Stimulated activated CD8-positive, alpha-beta memory T cell treated with anti-CD3 and anti-CD28 coated beads, Interleukin-4, amount 100 ng/mL, for 24 hours (primary cell): ENCODE measurements at places on chromosomes 4 and X.

- no peak for DNase-seq
These were observed 101.4 kb downstream of the BTC start for GRCh38 chr4:74692972-74693371.

GRCh38 chr4:159390648-159391047 lies 287.8 kb downstream of the RAPGEF2 start:
- no peak for DNase-seq

GRCh38 chrX:103847174-103847870 lies 15.3 kb upstream of the RAB9B start:
- DNase-seq, result no peak

DNA sequence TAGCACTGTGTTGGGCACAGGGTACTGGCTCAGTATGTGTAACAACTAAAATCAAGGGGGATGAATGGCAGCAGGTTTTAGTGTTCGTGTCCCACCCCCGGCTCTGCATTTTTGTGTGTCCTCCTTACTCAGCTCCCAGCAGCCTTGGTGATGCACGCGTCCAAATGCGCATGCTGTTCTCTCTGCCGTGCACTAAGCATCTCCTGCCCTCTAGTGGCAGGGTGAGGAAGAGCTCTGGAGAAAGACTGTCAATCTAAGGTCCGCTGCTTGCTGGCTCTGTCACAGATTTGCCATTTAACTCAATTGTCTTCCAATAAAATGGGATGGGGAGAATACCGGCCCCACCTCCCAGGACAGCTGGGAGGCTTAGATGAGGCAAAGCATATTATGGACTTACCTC lies 61.4 kb downstream of the WFS1 start:
- no peak for DNase-seq

- DNase-seq, result no peak
These were observed 870.7 kb upstream of the INTU start for GRCh38 chr4:126761947-126762662.

- no peak for DNase-seq
These were observed 109.0 kb upstream of the ACSL4 start for GRCh38 chrX:109841869-109842579.

- no peak for DNase-seq
These were observed 115.8 kb upstream of the INPP4B start for GRCh38 chr4:142961866-142962265.

- DNase-seq, result no peak
These were observed 329.2 kb downstream of the INPP4B start for GRCh38 chr4:142516686-142517526.

GRCh38 chr4:77344784-77345183 lies 187.8 kb downstream of the CCNG2 start:
- no peak for DNase-seq

- no peak for DNase-seq
These were observed 249.0 kb downstream of the STK32B start for GRCh38 chr4:5300283-5300682.

DNA sequence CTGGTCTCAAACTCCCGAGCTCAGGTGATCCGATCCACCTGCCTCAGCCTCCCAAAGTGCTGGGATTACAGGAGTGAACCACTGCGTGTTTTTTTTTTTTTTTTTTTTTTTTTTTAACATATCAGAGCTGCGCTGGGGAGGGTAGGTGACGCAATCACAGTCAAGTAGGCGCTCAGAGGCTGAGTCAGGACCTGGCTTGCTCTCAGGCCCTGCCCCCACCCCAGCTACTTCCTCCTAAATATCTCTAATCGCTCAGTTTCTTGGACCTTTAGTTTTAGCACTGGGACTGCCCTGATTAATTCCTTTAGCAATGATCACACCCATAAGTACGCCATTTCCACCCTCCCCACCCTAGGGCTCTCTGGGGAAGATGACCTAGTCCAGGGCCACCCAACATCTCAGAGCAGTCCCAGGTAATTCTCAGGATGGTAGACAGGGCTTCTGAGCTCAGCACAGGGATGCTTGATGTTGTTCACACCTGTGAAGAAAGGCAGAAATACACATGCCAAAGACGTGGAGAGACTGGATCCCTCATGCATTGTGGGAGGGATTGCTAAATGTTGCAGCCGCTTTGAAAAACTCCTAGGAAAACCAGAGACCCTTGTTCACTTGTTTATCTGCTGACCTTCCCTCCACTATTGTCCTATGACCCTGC lies 50.2 kb downstream of the DDX3X start:
- DNase-seq, result no peak

GRCh38 chrX:133670383-133670782 lies 255.1 kb upstream of the GPC4 start:
- no peak for DNase-seq

DNA sequence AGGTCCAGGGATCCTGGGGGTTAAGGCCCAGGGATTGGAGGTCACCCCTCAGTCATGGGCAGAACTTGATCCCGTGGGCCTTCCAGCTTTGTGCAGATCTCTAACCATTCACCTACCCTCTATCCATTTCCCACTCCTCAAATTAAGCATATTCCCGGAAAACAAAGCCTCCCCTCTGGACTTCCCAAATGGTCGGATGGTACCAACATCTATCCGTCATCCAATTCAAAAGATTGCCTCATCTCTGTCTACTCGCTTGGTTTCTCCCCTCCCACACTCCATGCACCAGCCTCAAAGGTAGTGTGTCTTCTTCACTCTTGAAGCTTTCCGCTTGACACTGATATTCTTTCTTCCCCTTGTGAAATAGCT lies 473 bp upstream of the BCLAF3 start:
- no peak for DNase-seq

DNA sequence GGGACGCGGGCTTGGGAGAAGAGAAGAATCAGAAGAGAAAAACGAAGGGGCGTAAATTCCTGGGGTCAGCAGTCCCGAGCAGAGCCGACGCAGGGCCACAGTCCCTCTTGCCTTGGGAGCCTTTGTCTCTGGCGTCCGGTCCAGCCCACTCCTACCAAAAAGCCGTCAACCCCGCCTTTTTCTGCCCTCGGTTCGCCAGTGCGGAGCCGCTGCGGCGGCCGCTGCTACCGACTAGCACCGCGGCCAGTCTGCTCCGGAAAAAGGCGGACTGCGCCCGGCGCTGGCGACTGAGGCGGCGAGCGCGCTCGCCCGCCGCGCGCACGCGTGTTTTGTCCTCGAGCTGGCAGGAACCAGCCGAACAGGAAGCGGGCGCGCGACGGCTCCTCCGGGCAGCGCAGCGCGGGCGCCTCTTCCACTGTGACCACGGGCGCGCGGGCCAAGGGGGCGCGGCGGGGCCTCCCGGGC lies 502 bp downstream of the HNRNPDL start:
- no peak for DNase-seq

DNA sequence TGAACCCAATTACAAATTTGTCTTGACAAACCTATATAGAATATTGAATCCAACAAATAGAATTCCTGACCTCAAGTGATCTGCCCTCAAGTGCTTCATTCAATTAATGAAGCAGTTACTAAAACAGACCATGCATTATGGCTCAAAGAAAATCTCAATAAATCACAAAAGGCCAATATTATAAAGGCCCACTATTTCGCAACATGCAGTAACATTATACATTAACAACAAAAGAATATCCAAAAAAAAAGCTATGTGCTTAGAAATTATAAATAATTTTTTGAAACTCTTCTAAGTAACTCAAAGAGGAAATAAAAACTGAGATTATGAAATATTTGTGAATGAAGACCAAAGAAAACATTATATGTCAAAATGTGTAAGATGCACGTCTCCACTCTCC lies 177.7 kb downstream of the ZNF674 start:
- no peak for DNase-seq

DNA sequence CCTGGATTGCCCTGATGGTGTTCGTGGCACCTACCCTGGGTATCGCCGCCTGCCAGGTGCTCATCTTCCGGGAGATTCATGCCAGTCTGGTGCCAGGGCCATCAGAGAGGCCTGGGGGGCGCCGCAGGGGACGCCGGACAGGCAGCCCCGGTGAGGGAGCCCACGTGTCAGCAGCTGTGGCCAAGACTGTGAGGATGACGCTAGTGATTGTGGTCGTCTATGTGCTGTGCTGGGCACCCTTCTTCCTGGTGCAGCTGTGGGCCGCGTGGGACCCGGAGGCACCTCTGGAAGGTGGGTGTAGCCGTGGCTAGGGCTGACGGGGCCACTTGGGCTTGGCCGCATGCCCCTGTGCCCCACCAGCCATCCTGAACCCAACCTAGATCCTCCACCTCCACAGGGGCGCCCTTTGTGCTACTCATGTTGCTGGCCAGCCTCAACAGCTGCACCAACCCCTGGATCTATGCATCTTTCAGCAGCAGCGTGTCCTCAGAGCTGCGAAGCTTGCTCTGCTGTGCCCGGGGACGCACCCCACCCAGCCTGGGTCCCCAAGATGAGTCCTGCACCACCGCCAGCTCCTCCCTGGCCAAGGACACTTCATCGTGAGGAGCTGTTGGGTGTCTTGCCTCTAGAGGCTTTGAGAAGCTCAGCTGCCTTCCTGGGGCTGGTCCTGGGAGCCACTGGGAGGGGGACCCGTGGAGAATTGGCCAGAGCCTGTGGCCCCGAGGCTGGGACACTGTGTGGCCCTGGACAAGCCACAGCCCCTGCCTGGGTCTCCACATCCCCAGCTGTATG lies 1.8 kb downstream of the AVPR2 start:
- DNase-seq, result no peak
